Eye (tissue), 1 donor: ENCODE measurements at places on chromosomes 11 and 22.

- no peak for DNase-seq
These were observed 77.2 kb downstream of the MORC2 start for GRCh38 chr22:30891443-30891755.

DNA sequence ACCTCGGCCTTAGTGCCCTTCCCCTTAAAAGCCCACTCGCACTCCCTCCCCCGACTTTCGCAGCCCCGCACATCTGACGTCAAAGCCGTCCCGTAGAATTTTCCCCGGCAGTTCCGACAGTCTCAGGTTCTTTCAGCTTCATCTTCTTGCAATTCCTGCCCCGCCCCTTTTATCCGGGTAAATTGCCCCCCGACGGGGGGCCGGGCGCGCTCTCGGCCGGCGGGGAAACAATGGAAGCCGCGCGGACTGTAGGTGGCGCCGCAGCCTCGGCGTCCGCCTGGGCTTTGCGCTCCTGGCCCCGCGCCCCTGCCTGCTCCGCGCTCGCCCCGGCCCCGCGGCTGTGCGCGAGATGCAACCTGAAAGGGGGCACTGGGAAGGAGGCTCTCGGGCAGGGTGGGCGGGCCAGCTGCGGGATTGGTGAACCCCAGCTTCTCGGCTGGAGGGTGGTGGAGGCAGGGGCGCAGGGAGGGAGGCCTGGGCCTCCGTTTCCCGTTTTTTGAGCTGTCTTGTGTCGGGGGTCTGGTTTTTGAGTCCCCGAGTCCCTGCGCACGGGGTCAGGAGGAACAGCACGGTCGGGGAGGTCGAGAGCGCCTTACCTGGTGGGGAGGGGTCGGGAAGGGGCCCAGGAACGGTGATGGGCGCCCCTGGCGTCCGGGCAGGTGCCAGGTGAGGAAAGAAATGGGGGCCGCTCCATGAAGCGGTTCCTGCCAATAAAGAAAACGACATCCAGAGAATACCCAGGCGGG lies 859 bp upstream of the FGF19 start:
- peak; percentile 94 for DNase-seq

DNA sequence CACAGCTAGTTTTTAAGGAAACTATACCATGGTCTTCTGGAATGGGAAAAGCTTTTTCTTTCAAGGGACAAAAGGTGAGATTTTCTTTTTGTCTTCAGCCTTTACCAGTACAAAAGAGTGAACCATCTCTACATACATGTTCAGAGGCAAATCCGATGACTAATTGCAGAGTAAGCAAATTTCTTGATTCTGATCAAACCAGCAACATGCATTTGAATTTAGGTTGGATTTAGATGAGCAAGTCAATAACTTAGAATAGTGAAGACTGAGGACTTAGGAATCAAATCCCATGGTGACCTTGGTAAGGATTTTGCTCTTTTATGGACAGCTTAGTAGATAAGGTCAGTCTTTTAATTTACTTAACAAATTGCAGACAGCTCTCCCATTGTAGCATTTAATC lies 65.9 kb upstream of the BLID start:
- DNase-seq, result no peak

DNA sequence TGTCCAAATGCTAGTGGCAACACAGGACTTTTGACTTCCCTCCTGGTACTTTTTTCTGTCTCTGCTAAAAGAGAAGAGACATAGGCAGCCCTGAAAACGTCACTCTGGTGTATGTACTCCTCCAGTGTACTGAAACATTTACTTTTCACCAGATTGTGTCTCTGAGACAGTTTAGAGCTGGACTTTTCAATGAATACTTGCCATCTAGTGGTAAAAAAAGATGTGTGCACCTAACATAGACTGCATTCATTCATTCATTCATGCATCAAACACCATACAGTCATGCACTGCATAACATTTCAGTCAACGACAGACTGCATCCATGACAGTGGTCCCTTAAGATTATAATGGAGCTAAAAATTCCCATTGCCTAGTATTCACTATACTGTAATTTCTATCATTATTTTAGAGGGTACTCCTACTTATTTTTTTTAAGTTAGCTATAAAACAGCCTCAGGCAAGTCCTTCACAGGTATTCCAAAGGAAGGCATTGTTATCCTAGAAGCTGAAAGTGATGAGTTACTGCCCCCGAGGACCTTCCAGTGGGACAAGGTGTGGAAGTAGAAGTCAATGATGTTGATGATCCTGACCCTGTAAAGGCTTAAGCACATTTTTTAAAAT lies 186.2 kb downstream of the SPON1 start:
- peak; percentile 58 for DNase-seq

DNA sequence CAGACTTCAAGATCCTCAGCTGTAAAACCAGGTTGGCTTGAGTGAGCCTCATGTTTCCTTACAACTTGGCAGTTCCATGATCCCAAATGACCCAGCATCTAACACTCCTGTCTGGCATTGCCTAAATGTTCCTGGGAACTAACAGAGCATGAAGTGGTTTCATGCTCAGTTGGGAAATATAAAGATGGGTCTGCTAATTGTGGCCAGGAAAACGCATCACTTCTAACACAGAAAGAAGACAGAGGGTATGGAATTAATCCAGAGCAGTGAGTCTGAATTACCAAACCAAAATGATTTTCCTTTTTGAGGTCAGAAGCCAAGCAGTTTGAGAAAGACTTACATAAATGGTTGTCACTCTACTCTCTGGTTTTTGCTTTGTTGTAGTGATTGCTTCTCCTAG lies 60.5 kb upstream of the MMP13 start:
- no peak for DNase-seq

- no peak for DNase-seq
These were observed 417 bp upstream of the PHETA2 start for GRCh38 chr22:42073621-42074041.

DNA sequence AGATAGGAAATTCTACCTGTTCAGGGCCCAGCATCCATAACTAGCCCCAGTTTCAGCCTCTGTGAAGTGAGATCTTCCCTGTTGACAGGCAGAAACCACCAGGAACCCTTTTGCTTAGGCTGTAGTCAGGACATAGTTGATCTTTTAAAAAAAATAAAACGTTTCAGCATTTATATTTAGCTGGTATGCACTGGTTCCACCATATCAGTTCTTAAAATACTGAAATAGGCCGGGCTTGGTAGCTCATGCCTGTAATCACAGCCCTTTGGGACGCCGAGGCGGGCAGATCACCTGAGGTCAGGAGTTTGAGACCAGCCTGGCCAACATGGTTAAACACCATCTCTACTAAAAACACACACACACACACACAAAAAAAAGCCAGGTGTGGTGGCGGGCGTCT lies 35.3 kb downstream of the GALNT18 start:
- no peak for DNase-seq

DNA sequence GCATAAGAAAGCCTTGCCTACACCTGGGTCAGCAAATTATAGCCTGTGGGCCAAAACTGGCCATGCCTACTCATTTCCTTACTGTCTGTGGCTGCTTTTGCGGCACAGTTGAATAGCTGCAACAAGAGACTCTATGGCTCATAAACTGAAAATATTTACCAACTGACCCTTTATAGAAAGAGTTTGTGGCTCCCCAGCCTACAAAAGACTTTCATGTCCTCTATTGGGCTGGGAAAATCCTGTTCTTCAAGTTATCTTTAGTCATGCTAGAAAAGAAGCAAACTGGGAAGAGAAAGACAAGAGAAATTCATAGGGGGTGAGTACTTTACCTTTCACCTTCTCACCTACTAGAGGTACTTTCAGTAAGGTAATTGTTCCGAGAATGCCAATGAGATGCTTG lies 175.1 kb downstream of the SWAP70 start:
- no peak for DNase-seq

DNA sequence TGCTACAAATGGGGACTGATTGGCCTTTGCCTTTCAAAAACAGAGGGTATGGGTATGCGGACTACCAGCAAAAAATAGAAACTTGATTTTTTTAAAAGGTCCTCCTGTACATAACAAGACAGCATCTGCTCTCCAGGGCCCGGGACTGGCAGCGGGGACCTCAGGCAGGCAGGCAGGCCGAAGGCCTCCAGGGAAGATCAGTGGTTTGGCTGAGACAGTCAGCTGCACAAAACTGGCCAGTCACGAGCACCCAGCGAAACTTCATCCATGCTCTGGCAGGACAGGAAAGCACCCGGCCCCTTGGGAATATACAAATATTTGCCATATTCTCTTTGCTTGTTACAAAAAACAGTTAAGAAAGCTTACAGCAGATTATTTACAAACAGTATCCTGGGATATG lies 11.0 kb downstream of the RPL27A start:
- DNase-seq, result no peak

- no peak for DNase-seq
These were observed 1.5 kb downstream of the PTGDR2 start for GRCh38 chr11:60854140-60854846.

- DNase-seq, result no peak
These were observed 962.1 kb downstream of the NTM start for GRCh38 chr11:132332521-132332920.

- DNase-seq, result peak; percentile 95
These were observed at the start of gene SUN2 for GRCh38 chr22:38755911-38756532. TSS of gene SUN2 (minus strand) at chr22:38755998. CDS start at chr22:38752628, 3,370 bp downstream.

DNA sequence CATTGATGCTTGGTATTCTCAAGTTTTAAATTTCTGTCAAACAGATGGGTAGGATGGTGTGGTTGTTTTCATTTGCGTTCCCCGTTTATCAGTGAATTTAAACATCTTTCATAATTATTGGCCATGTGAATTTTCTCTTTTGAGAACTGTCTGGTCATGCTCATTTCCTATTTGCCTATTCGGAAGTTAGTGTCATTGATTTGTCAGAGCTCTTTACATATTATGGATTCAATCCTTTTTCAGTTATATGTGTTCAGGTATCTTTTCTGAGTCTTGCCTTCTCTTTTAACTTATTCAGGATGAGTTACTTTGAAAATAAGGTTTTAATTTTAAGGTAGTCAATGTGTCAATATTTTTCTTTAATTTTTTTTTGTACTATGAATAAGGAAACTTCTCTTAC lies 315.7 kb downstream of the MN1 start:
- DNase-seq, result no peak

DNA sequence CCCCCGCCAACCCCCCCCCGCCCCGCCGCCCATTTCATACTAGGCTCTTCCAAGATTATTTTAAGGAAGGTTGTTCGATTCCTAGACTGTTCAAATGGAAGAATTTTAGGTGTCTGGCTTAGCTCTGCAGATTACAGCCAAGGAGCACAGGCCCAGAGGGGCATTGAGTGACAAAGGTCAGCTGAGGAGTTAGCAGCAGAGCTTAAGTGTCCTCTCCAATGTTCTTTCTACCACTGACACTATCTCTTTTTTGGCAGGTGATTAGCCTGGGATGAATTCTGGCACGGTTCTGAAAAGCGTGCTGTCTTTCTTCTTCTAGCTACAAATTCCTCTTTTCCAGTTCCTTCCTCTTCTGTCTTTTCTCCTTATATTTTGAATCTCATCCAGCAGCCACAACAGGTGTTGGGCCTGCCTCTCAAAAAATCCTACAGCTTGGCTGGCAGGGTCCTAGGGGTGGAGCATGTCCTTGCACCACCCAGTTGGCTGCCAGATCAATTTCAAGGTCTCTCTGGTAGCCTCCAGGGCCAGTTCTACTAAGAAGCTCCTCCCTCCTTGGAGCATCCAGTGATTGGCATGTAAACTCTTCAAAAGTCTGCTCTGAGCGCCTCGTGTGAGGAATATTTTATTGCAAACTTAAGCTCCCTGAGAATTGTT lies 23.0 kb downstream of the KCNE3 start:
- no peak for DNase-seq

GRCh38 chr11:3380706-3381545 lies 2.0 kb upstream of the ZNF195 start:
- no peak for DNase-seq

DNA sequence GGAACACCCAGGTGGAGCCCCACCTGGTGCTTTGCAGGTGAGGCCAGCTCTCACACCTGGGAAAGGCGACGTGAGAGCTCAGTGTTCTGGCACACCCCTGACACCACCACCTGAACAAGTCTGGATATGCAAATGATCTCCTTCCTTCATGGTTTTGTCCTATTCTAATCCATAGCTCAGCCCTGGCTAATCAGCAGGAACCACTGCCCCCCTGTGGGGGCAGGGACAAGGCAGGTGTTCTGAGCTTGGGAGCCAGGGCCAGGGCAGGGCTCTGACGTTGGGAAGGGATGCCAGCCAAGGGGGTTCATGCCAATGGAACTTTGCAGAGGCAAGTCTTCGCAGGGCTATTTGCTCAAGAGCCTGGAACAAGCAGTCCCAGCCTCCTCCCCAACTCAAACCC lies 144.2 kb downstream of the TRIM29 start:
- no peak for DNase-seq

DNA sequence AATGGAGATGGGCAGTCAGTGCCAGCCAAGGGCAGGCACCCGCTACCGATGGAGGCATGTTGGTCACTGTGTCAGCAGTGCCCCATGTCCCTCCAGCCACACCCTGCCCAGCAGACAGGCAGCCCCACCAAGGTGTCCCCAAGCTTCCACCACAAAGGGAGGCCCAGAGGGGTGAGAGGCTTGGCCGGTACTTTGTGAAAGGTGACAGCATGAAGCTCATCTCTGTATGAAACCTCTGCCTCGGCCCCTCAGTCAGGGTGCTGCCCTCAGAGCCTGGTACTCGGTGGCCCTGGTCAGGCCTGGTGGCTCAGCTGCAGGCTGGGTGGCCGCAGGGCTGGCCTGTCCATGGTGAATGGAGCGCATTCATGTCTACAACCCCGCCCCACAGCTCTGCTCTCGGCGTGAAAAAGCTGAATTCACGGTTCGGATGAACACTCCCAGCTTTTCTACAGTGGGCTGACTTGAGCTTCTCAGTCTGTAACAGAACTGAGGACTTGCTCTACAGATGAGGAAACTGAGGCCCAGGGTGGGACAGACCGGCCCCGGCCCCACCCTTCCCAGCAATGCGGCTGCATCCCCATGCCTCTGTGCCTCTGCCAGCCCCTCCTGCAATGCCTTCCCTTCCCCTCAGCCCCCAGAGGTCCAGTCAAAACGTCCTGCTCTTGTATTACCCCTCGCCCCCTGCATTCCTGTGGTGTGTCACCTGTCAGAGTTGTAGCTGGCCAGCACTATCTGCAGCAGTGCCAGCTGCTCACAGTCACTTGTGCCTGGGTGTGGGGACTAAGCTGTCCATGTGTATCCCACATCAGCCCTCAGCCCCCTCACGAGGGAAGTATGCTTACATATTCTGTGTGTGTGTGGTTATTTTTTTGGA lies 27.7 kb downstream of the RSPH14 start:
- DNase-seq, result no peak

- no peak for DNase-seq
These were observed 27.5 kb downstream of the RTN3 start for GRCh38 chr11:63708764-63709163.

DNA sequence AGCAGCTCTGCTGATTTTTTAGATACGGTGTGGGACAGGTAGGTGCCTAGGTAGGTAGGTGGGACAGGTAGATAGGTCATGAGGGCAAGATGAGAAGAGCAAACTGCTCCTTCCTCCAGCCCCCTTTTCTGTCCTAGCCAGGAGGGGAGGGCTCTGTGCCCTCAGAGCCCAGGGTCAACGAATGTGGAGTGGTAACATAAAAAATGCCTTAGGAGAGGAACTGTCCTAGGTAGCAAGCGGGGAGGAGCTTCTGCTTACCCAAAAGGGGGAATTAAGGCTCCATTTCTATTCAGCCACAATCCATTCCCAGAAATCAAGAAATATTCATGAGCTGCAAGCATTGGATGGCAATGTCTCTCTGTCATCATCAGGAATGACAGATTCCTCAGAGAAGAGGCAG lies 234.8 kb downstream of the GRIK4 start:
- DNase-seq, result no peak

GRCh38 chr22:40487663-40488249 lies 117.4 kb downstream of the SGSM3 start:
- no peak for DNase-seq
